ENCODE measurements at places on chromosomes 11 and 22. TPM values are rescaled to one million over a fixed set of nuclear protein-coding genes. Genes with fewer than 3 reads are reported as not detected.

GRCh38 chr11:123494195-123495050, 64.4 kb downstream of the GRAMD1B start:
- DNase-seq: no peak

IFITM1 gene
- total RNA-seq: 216 TPM

GRCh38 chr11:8577791-8578581, 16.0 kb downstream of the STK33 start:
- no peak for DNase-seq

DNA sequence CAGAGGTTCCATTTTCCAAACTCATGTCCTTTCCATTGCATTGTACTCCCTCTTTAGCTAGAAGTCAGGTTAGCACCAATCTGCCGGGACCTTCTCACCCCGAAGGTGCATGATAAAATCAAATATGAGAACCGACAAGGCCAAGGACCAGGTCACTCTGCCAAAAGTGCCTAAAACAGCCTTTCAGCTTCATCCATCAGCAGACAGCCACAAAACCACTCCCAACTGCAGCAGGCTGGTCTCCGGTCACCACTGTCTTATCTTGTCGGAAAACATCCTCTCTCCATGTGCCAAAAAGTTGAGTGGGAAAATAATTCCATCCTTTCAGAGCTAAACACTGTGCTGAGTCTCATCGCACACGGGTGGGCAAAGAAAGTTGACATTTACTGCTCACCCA, 1.4 kb downstream of the PI4KA start:
- no peak for DNase-seq

F2 gene
- total RNA-seq: not detected

- no peak for DNase-seq
Observed at GRCh38 chr11:104338186-104338585, 174.2 kb upstream of the PDGFD start.

GRCh38 chr22:45891471-45891995, 85.4 kb downstream of the WNT7B start:
- DNase-seq: no peak

TTC36 gene
- not detected for total RNA-seq

DNA sequence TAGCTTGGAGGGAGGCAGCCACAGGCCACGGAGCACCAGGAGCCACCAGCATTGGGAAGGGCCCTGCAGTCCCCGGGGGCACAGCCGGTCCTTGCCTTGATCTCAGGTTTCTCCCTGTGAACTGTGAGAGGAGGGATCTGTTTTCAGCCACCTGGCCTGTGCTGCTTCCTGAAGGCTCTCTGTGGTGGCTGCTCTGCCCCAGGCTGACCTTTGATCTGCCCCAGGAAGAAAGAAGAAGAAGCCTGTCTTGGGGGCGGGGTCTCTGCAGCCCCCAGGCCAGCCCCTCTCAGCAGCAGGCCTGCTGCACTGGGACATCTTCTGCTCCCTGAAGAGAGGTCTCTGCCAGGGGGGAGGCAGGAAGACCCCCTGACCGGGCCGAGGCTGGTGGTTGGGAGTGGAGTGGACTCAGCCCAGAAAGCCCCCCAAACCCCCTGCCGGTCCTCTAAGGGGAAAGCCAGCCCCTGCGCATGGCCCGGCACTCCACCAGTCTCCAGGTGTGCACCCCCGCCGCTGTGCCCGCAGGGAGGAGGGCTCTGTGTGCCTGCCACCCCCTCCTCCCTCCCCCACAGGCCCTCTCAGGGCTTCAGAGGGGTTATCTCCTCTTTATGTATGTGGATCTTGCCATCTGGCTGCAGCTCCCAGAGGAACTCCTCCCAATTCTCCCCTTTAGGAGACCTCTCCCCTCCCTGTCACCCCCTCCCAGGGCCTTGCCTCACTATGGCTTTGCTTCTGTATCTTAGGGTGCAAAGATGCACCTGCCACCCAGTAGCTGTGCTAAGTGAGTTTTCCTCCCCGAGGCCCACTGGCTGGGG, 675.3 kb downstream of the BRD1 start:
- no peak for DNase-seq

DNA sequence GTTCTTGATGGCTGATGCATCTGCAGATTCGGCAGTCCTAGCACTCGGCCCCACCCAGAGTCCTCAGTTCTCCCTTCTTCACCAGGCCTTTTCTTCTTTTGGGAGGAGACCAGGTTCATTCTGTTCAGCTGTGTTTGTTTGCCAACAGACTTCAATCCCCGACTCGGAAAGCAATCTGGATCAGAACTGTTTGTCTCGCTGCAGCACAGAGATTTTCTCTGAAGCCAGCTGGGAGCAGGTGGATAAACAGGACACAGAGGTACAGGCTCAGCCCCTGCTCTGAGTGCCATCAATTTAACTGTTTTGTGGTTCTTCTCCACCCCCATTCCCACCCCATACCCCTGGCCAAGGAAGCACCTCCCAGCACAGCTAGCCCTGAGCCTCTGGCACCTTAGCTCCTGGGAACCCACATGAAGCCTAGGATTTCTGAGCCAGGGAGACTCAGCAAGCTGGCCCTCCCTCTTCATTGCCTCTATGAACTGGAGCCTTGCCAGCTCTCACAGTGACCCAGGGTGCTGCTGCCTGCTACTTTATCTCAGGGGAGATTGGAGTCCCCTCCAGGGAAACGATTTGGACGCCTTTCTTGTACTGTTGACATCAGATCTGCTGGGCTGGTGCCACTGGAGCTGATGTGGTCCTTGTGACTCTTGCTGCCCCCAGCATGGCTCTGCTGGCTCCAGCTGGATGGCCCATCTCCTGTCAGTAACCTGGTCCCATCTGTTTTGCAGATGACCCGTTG, 58.2 kb upstream of the HORMAD2 start:
- no peak for DNase-seq

TRIM6 gene
- not detected for total RNA-seq

APOA4 gene
- not detected for total RNA-seq

DNA sequence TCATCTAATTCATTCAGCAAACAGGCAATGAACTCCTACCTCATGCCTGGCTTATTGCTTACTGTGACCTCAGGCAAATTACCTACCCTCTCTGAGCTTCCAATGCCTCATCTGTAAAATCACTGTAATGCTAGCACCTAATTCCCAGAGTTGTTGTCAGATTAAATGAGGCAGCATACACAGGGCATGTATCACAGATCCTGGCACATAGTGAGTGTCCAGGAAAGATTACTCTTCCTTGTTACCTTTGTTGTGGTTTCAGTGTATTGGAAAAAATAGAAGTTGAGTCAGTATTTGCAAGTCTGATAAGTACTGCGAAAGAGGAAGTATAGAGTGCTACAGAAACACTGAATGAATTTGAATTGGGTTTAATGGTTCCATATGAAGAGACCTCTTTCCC, 26.4 kb upstream of the LRRC55 start:
- DNase-seq: no peak

MYOD1 gene
- not detected for total RNA-seq

DNA sequence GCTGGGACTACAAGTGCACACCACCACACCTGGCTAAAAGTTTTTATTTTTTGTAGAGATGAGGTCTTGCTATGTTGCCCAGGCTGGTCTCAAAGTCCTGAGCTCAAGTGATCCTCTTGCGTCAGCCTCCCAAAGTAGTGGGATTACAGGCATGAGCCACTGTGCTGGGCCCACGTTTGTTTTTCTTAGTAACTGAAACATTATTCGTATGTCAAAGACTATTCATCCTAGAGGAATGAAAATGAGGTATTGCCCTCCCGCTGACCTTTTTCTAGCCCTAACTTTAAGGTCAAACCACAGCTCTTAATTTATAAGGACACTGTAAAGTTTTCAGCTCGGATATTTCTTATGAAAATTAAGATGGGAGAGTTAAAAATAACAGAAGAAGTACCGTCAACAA, 33.2 kb upstream of the PAX6 start:
- no peak for DNase-seq

DNA sequence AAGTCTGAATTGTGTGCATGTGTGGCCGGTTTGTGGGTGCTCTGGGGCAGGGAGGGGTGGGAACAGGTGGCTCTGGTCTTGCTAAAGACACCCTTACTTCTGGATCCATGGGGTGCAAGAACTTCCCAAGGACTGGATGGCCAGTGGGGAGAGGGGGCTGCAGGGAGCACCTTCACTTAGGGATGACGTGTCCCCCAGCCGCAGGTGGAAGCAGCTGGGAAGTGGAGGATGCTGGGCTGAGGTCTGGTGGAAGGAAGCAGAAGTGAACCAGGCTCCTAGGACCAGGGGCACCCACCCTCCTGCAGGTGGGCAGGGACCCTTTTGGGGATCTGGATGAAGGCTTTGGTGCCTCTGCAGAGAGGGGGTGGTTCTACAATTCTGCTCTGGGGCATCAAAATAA, 9.9 kb upstream of the MIEF1 start:
- DNase-seq: no peak

TMEM191B gene
- 0.32 TPM for total RNA-seq

DNA sequence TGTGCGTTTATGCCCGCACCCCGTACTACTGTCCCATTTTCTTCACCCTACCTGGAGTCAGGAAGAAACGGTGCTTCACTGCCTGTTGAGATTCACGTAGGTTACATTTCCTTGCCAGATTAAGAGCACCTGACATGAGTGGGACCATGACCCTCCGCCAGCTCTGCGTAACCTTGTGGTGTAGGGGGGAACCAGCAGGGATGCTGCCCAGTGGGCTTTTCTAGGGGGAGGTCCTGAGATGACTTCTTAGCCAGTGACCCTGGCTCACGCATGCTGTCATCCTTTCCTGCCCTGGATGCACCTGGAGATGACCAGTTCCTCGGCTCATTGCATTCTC, 967 bp upstream of the ARVCF start:
- DNase-seq: no peak

PIK3IP1 gene
- total RNA-seq: 25.3 TPM

GRCh38 chr22:19654338-19654987, 59.8 kb upstream of the SEPTIN5 start:
- DNase-seq: peak; percentile 57

GRCh38 chr22:33400061-33400840, 342.1 kb upstream of the SYN3 start:
- DNase-seq: no peak

CD3E gene
- total RNA-seq: 0.32 TPM

C22orf39 gene
- 59.3 TPM for total RNA-seq

DNA sequence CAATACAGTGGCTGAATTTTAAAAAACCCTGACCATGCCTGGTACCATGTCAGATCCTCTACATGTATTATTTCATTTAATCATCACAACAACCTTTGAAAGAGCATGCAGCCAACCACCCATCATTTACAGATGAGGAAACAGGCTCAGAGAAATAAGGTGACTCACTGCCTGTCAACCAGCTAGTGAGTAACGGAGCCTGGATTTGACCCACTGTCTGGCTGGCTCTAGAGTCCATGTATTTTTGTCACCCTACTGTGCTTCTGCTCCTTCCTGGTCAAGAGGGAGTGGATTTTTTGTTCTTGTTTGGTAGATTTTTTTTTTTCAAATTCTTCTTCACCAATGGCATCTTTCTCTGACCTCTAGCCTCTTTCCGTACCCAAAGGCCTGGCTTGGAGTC, 77.4 kb downstream of the CWC15 start:
- no peak for DNase-seq

SORL1 gene
- 232 TPM for total RNA-seq

GRCh38 chr22:45482169-45482568, 20.5 kb upstream of the FBLN1 start:
- DNase-seq: no peak

OR4D5 gene
- total RNA-seq: not detected

GRCh38 chr22:45334068-45334467, 24.3 kb downstream of the FAM118A start:
- DNase-seq: no peak

- peak; percentile 50 for DNase-seq
Observed at GRCh38 chr11:1060852-1061616, 13.6 kb upstream of the MUC2 start.

- no peak for DNase-seq
Observed at GRCh38 chr11:76768909-76769560, 14.1 kb upstream of the TSKU start.

- peak; percentile 64 for DNase-seq
Observed at GRCh38 chr11:47514825-47515647, 37.9 kb downstream of the CELF1 start.
